NCI-H2107 (cell line): ENCODE measurements at places on chromosomes 6 and 20.

GRCh38 chr6:45699663-45700062, 316.0 kb downstream of the CLIC5 start:
- DNase-seq = no peak

DNA sequence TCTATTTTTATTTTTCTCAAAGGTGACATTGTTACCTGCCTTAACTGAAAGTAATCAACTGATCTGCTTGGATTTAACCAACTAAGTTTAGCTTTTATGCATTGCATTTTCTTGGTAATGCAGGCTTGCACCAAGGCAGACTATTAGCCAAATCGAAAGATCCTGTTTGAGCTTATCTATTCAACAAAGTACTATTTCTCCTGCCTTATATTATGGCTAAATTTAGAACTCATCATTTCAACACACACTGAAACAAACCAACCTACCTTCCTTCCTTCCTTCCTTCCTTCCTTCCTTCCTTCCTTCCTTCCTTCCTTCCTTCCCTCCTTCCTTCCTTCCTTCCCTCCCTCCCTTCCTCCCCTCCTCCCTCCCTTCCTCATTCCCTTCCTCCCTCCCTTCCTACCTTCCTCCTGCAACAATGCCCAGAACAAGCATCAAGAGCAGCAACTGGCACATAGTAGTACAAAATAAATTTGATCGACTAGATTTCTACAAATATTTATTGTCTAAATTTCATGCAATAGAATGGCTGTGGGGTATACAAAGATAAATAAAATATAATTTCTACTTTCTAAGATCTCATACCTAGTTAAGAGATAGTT, 17.0 kb upstream of the RNF182 start:
- DNase-seq = no peak

- DNase-seq = no peak
Observed at GRCh38 chr6:135651964-135652755, 154.6 kb upstream of the AHI1 start.

GRCh38 chr6:168533414-168533813, 92.4 kb downstream of the SMOC2 start:
- DNase-seq = no peak

GRCh38 chr6:110147870-110148269, 31.6 kb downstream of the WASF1 start:
- DNase-seq = no peak
